Naive thymus-derived CD8-positive, alpha-beta T cell (primary cell): ENCODE measurements at places on chromosomes 7 and 10.

DNA sequence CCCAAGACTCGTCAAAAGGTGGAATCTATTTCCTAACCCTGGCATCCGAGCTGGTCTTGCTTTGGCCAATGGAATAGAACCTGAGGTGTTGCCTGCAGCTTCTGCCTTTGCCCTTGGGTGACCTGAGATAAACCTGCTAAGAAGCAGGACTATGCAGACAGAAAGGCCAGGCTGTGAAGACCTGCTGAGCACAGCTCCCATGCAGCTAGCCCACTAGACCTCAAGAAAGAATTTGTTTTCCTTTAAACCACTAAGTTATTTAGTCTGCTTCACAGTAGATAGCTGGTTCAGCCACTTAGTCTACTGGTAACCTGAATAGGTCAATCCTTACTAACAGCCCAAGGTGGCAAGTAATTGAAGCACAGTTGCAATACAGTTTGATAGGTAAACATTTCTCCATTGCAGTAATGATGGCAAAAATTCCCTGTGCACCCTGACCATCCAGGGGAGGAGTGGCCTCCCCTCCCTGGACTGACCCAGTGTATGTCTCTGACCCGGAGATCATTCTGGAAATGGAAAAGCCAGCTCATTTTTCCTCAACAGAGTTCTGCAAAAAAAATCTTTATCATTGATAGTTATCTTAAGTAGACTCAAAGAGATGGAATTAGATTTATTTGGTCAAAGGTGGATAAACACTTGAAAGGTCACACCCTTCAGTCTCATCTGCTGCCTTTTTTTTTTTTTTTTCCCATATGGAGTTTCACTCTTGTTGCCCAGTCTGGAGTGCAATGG is 20.0 kb downstream of the TNS3 start:
- no peak for DNase-seq

DNA sequence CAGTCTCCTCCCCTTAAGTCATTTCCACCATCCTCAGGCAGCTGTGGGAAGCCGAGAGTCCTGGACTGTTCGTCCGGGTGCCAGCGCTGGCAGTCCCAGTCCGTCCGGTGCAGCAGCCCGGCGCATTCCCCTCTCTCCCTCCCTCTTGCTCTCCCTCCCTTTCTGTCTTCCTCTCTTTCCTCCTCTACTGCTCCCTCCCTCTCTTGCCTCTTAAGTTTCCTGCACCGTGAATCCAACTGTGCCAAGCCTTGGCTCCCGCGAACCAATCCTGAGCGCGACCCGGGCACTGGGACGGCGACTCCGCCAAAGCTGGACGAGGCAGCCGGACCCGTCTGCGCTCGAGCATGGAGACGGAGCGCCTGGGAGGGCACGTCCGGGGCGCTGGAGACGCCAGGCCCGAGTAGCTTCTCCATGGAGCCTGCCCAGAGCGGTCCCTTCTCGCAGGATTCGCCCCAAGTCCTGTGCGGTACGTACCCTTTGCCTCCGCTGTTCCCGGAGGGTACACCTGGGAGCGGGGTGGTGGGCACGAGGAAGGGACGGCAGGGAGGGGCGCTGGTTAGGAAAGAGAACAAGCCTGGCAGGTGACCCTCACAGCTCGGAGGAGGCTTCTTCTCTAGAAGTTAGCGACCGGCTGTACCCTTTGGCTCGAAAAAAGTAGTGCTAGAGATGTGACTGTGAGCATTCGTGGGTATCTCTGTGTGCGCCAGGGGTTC is 1.0 kb downstream of the NXPH1 start:
- DNase-seq, result no peak

GRCh38 chr7:129835569-129835968 is 117.2 kb downstream of the UBE2H start:
- no peak for DNase-seq

DNA sequence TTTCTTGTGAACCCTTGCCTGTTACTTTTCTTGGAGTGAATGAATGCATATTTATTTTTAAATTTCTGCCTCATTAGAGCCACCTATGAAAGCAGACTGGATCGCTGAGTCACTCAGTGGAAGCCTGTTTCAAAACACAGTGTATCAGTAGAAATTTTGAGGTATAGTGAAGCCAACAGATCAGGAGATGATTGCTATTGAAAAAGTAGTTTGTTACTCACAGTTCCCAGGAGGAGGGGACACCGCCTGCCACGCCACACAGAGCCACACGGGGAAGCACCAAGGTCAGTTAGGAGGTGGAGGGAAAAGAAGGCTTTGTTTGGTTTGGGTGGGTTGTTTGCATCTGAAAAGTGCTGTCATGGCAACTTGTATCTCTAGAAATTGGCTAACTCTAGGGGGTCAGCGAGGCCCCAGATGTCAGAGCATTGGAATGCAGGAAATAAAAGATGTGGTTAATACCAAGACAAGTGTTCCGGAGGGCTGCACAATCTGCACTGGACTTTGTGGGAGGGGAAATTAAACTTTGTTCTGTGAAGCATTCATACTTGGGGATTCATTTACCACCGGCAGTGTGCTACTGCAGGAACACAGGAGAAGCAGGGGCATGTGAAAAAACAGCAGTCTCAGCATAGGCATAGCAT is 106.4 kb upstream of the SDK1 start:
- no peak for DNase-seq

DNA sequence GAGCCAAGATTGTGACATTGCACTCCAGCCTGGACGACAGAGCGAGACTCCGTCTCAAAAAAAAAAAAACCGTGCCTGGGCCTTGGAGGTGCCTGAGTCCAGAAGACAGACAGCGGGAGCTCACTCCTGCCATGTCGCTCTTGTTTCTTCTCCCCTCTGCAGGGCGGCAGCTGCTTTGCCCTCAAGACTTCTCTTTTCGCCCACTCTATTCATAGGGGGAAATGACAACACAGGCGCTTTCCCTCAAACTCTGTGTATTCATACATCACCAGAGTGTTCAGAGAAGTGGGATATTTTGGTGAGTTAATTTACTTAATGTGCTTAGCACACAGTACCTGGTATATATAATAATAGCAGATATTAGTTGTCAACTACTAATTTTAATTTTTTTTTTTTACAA is 44.5 kb downstream of the FOXK1 start:
- no peak for DNase-seq

GRCh38 chr7:30330134-30331111 is 46.0 kb downstream of the ZNRF2 start:
- no peak for DNase-seq

DNA sequence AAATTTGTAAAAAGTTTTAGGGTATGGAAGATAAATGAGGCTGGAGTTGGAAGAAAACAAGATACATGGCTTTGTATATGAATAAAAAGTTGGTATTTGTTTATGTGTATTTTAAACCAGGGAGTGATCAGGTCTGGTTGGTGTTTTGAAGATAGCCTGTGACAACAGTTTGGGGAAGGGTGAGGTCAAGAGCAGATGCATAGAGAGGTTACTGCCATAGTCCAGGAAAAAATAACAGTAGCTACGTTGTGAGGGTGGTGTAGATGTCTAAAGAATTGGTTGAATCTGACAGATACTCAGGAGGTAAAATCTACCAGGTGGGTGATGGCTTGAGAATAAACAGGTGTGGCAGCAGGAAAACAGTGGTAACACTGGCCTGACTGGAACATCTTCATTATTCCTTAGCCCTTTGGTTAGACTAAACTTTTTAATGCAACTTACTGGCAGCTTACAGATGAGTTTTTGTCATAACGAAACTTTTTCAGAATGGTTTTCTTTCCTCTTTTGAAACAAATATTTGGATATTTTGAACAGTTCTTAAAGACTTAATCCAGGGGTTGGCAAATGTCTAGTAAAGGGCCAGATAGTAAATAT is 25.5 kb downstream of the ZNRF2 start:
- DNase-seq, result no peak
